Fibroblast of lung (primary cell): ENCODE measurements at places on chromosomes 2 and 18. TPM values are rescaled to one million over a fixed set of nuclear protein-coding genes. Genes with fewer than 3 reads are reported as not detected.

- no peak for DNase-seq
Measured at GRCh38 chr2:114421781-114422180, 20.7 kb upstream of the DPP10 start.

DNA sequence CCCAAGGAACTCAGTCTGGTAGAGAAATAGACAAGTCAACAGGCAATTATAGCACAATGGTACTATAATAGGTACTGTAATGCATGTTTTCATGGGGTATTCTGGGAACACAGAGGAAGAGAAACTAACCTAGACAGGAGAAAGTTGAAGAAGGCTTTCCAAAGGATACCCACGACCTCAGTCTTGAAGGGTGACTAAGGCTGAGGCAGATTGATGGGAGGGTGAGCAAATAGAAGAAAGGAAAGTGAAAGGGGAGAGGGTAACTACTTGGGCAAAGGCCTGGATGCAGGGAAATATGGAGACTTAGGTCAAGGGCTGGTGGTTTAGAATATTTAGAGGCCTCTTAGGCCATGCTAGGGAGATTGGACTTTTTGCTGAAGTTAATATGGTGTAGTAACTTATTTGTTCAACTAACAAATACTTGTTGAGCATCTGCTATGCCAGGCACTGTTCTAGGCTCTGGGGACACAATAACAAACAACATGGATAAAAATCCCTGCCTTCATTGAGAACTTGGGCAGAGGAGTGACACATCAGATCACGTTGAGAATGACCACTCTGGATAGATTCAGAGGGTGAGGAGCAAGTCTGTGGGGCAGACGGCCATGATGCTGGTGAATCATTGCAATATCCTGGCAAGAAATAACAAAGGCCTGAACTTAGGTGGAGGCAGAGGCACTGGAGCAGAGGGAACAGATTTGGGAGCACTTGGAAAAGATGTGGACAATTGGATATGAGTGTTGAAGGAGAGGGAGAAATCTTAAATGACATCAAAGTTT, 56.4 kb downstream of the PLB1 start:
- DNase-seq, result peak; percentile 42

GRCh38 chr2:177970670-177971454, 101.7 kb downstream of the PDE11A start:
- no peak for DNase-seq

GRCh38 chr2:178865146-178865936, 58.1 kb upstream of the TTN start:
- peak; percentile 35 for DNase-seq

The MC2R gene
- total RNA-seq, result not detected in 2 replicates

The COL5A2 gene
- total RNA-seq, result 200 and 253 TPM in 2 replicates
